Activated CD4-positive, alpha-beta T cell treated with anti-CD3 and anti-CD28 coated beads, Interleukin-2, amount 10 ng/mL, durations not matched to agents 24 days and 14 days (primary cell): ENCODE measurements at places on chromosomes 5 and 9. TPM values are rescaled to one million over a fixed set of nuclear protein-coding genes. Genes with fewer than 3 reads are reported as not detected.
A peak's percentile ranks its signal among the peaks of the same experiment; 100 is the strongest.

Gene BICD2
- total RNA-seq = 25.8 and 26.2 TPM in 2 replicates

- no peak overlapping the region for H3K27ac ChIP-seq
- no peak overlapping the region for H3K4me3 ChIP-seq
- no peaks in the 10 kb centered on the region for H3K27me3 ChIP-seq
- peaks cover 48% of the 10 kb centered on the region for H3K36me3 ChIP-seq
Observed at GRCh38 chr9:129849901-129850300, 14.6 kb downstream of the USP20 start.

GRCh38 chr5:180469586-180469865, 24.7 kb upstream of the CNOT6 start:
- H3K27me3 ChIP-seq = peaks cover 2% of the 10 kb centered on the region
- no peak for DNase-seq
- H3K36me3 ChIP-seq = no peaks in the 10 kb centered on the region
- no peaks in the 10 kb centered on the region for H3K4me1 ChIP-seq
- H3K27ac ChIP-seq = no peak overlapping the region

Gene F2RL1
- 0.14 and 0.23 TPM in 2 replicates for total RNA-seq

Gene PCDHGA3
- 0.14 and 0.19 TPM in 2 replicates for total RNA-seq

DNA sequence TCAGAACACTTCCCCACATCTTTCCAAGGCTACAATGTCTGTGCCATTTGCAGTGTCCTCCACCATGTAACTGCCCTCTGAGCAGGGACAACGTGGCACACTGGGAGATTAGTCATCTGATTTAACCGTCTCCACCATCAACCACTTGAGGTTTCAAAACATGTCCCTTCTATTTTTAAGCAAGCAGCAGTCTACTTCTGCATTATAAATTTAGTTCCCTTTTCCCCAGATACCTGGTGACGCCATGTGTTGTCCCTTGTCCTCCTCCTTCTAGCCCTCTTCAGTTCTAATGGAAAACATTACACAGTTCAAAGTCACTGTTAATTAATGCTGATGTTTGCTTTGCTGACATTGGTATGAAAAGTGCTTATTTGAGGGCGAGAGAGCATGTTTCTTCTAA, 52.8 kb downstream of the ATP10B start:
- no peak overlapping the region for H3K4me3 ChIP-seq
- no peaks in the 10 kb centered on the region for H3K27me3 ChIP-seq
- no peak overlapping the region for H3K27ac ChIP-seq
- H3K4me1 ChIP-seq = no peaks in the 10 kb centered on the region
- H3K36me3 ChIP-seq = no peaks in the 10 kb centered on the region
- DNase-seq = no peak

GRCh38 chr5:174425271-174425963, 299.0 kb upstream of the MSX2 start:
- no peak overlapping the region for H3K27ac ChIP-seq
- no peak overlapping the region for H3K4me3 ChIP-seq
- H3K4me1 ChIP-seq = no peaks in the 10 kb centered on the region

GRCh38 chr5:443239-444151, 519 bp downstream of the EXOC3 start:
- H3K4me1 ChIP-seq = peaks cover 32% of the 10 kb centered on the region
- peak overlapping the region; percentile 76 for H3K27ac ChIP-seq
- H3K27me3 ChIP-seq = no peaks in the 10 kb centered on the region
- H3K4me3 ChIP-seq = peak overlapping the region; percentile 98

- no peak overlapping the region for H3K4me3 ChIP-seq
- H3K4me1 ChIP-seq = no peaks in the 10 kb centered on the region
- no peak overlapping the region for H3K27ac ChIP-seq
- H3K27me3 ChIP-seq = peaks cover 6% of the 10 kb centered on the region
- H3K36me3 ChIP-seq = no peaks in the 10 kb centered on the region
Observed at GRCh38 chr9:124665391-124666058, 105.6 kb downstream of the NR6A1 start.

DNA sequence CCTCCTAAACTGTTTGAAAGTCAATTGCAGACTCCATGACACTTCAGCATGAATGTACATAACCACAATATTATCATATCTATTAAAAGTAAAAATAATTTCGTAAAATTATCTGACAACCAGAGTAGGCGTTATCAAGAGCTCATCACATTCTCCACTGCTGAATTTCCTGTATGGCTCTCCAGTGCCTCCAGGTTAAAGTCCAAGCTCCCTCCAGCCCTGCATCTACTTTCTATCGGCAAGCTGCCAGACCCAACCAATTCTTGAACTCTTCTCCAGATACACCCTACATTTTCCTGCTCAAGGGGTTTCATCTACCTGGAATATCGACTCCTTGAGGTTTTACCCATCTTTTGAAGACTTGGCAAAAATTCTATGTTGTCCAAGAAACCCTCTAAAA, 74.5 kb upstream of the TBC1D2 start:
- peaks cover 10% of the 10 kb centered on the region for H3K27me3 ChIP-seq
- H3K27ac ChIP-seq = no peak overlapping the region
- DNase-seq = no peak
- H3K4me1 ChIP-seq = no peaks in the 10 kb centered on the region
- no peak overlapping the region for H3K4me3 ChIP-seq
- no peaks in the 10 kb centered on the region for H3K36me3 ChIP-seq

GRCh38 chr9:15244001-15244441, 63.0 kb downstream of the TTC39B start:
- no peaks in the 10 kb centered on the region for H3K27me3 ChIP-seq
- H3K4me1 ChIP-seq = peaks cover 24% of the 10 kb centered on the region
- no peak overlapping the region for H3K27ac ChIP-seq
- H3K4me3 ChIP-seq = no peak overlapping the region

DNA sequence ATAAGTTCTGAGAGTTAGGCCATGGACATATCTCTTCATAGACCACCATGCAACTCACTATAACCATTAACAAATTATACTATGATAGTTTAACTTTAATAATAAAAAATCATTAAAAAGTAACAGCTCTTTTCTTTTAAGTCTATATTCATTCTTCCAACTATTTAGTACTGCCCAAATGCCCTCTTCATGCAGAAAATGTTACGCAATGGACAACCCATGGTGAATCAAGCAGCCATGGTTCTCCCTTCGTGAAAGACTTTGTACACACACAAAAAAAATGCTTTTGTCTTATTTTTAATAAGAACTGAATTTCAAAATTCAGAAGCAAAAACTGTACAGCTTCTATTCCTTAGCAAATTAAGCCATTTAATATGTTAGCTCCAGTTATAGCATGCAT, 401.1 kb downstream of the EFNA5 start:
- DNase-seq = no peak
- no peak overlapping the region for H3K27ac ChIP-seq
- peaks cover 3% of the 10 kb centered on the region for H3K27me3 ChIP-seq
- H3K36me3 ChIP-seq = no peaks in the 10 kb centered on the region
- H3K4me1 ChIP-seq = no peaks in the 10 kb centered on the region
- no peak overlapping the region for H3K4me3 ChIP-seq

GRCh38 chr5:177530638-177531037, 13.9 kb upstream of the DDX41 start:
- no peak overlapping the region for H3K4me3 ChIP-seq
- peaks cover 23% of the 10 kb centered on the region for H3K36me3 ChIP-seq
- DNase-seq = no peak
- no peak overlapping the region for H3K27ac ChIP-seq

GRCh38 chr9:72038408-72038807, 22.0 kb downstream of the C9orf57 start:
- H3K4me1 ChIP-seq = peaks cover 4% of the 10 kb centered on the region
- H3K36me3 ChIP-seq = no peaks in the 10 kb centered on the region
- H3K27me3 ChIP-seq = peaks cover 18% of the 10 kb centered on the region
- DNase-seq = no peak
- H3K27ac ChIP-seq = no peak overlapping the region

Gene IRX4
- total RNA-seq = not detected in 2 replicates

- H3K27me3 ChIP-seq = no peaks in the 10 kb centered on the region
- no peak overlapping the region for H3K4me3 ChIP-seq
- no peak for DNase-seq
Observed at GRCh38 chr9:104280711-104281110, 186.6 kb downstream of the SMC2 start.

Gene CD72
- total RNA-seq = 8.1 and 9.0 TPM in 2 replicates

DNA sequence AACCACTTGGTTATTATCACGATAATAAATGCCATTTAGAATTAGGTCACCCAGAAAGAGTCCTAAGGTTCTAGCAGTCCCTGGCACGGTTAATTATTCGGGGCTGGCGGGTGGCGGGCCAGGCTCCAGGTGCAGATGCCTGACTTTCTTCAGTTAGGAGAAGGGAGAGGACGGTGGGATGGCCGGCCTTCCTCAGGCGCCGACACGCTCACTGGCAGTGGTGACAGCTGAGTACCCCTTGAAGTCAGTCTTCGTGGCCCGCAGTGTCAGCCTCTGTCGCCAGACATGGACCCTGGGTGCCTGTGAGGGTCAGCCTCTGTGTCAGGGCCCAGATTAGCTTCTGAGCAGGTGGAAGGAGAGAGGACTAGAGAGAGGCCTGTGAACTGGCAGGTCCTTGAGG, 21.1 kb upstream of the EXOC3 start:
- peaks cover 15% of the 10 kb centered on the region for H3K36me3 ChIP-seq
- no peaks in the 10 kb centered on the region for H3K27me3 ChIP-seq
- H3K4me1 ChIP-seq = peaks cover 23% of the 10 kb centered on the region
- H3K27ac ChIP-seq = peak overlapping the region; percentile 1
- DNase-seq = no peak

Gene TAF11L5
- total RNA-seq = not detected in 2 replicates

- peaks cover 28% of the 10 kb centered on the region for H3K27me3 ChIP-seq
- H3K4me1 ChIP-seq = peaks cover 5% of the 10 kb centered on the region
- no peak for DNase-seq
- H3K4me3 ChIP-seq = no peak overlapping the region
Observed at GRCh38 chr9:93427655-93428379, 23.7 kb upstream of the FAM120A start.

- H3K27ac ChIP-seq = no peak overlapping the region
- no peak for DNase-seq
- H3K4me1 ChIP-seq = peaks cover 24% of the 10 kb centered on the region
- no peaks in the 10 kb centered on the region for H3K36me3 ChIP-seq
Observed at GRCh38 chr9:89807682-89808075, 202.9 kb downstream of the GADD45G start.

GRCh38 chr9:110186254-110186653, 21.7 kb downstream of the C9orf152 start:
- H3K4me1 ChIP-seq = peaks cover 11% of the 10 kb centered on the region
- no peak for DNase-seq
- no peak overlapping the region for H3K4me3 ChIP-seq
- no peaks in the 10 kb centered on the region for H3K36me3 ChIP-seq
- no peak overlapping the region for H3K27ac ChIP-seq
- peaks cover 5% of the 10 kb centered on the region for H3K27me3 ChIP-seq

DNA sequence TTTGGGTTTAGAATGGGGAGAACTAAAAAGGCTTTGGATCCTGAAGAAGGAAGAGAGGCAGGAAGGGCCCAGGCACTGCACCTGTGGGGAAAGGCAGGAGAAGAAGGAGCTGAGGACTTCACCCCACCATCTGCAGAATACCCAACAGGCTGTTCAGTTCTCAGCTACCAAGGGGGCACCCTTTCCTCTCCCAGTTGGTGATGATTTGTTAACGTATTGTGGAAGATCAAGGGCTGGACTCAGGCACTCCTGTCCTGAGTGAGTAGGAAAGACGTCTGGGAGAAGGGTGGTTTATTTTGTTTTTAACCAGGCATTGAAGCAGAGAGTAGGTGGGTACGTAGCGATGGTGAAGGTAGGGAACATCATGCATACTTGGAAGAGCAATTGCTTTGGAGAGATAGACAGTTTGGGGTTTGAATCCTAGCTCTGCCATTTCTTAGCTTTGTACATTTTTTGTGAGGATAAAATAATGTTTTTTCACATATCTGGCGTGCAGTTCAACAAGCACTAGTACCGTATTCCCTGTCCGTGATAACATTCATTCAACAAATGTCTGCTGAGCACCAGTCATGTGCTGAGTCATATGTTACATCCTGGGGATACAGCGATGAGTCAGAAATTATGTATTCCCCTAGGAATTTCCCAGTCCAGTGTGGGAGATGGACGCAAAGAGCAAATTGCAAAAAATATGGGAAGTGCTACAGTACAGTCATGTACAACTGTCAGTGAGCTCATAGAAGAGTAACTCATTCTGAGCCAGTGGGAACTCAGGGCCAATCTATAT, 2.1 kb downstream of the MSANTD3 start:
- H3K27ac ChIP-seq = no peak overlapping the region
- DNase-seq = no peak
- peaks cover 2% of the 10 kb centered on the region for H3K36me3 ChIP-seq
- peaks cover 36% of the 10 kb centered on the region for H3K4me1 ChIP-seq

Gene LEAP2
- total RNA-seq = 4.7 and 6.0 TPM in 2 replicates

DNA sequence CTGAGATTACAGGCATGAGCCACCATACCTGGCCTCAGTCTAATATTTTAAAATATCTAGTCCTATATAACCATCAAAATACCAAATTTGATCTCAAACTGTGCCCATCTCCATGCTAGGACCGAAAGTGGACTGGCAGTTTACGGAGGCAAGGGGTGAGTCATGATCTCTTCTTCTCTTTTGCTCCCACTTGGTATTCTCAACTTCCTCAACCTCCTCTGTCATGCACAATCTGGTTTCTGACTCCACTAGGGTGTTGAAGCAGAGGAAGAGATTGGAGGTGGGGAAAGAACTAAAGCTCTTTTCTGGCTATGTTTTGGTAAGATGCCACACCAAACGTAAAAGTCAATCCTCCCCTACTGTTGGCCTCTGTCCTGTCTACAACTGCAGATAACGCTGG, 55.9 kb upstream of the CEMIP2 start:
- no peak overlapping the region for H3K27ac ChIP-seq
- peaks cover 3% of the 10 kb centered on the region for H3K4me1 ChIP-seq
- no peak for DNase-seq
- peaks cover 8% of the 10 kb centered on the region for H3K27me3 ChIP-seq
- no peak overlapping the region for H3K4me3 ChIP-seq

Gene FOXE1
- not detected in 2 replicates for total RNA-seq

DNA sequence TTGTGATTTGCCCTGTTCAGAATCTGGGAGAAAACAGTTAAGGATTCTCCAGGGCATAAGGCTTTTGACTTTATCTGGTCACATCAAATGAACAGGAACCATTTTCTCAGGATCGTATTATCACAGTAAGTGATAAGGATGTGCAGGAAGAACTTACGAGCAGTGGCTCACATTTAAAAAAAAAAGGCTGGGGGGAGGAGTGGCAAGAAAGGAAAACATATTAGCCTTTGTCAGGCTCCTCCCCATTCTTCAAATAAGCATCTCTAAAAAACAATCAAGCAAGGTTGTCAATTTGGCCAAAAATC, 234.3 kb upstream of the TMEM161B start:
- DNase-seq = no peak
- peak overlapping the region; percentile 81 for H3K27ac ChIP-seq
- peaks cover 16% of the 10 kb centered on the region for H3K4me1 ChIP-seq

GRCh38 chr5:34881246-34881645, 34.1 kb downstream of the RAD1 start:
- H3K4me1 ChIP-seq = no peaks in the 10 kb centered on the region
- peaks cover 12% of the 10 kb centered on the region for H3K27me3 ChIP-seq
- DNase-seq = no peak
- no peak overlapping the region for H3K4me3 ChIP-seq
- H3K36me3 ChIP-seq = no peaks in the 10 kb centered on the region
- H3K27ac ChIP-seq = no peak overlapping the region

GRCh38 chr5:43769571-43770355, 166.8 kb downstream of the NNT start:
- H3K4me1 ChIP-seq = peaks cover 6% of the 10 kb centered on the region
- H3K27me3 ChIP-seq = no peaks in the 10 kb centered on the region
- DNase-seq = no peak
- H3K4me3 ChIP-seq = no peak overlapping the region
- H3K27ac ChIP-seq = no peak overlapping the region

GRCh38 chr5:125286271-125286670, 539.8 kb upstream of the ZNF608 start:
- no peaks in the 10 kb centered on the region for H3K4me1 ChIP-seq
- no peaks in the 10 kb centered on the region for H3K27me3 ChIP-seq
- H3K36me3 ChIP-seq = no peaks in the 10 kb centered on the region
- no peak overlapping the region for H3K4me3 ChIP-seq

Gene NRG2
- total RNA-seq = 0.07 TPM in 2 replicates
